ENCODE measurements at places on chromosomes 12 and 14. TPM values are rescaled to one million over a fixed set of nuclear protein-coding genes. Genes with fewer than 3 reads are reported as not detected.

EIF2S3B gene
- total RNA-seq, result 0.77 TPM

KERA gene
- not detected for total RNA-seq

CFAP73 gene
- total RNA-seq, result not detected

APOLD1 gene
- total RNA-seq, result 0.19 TPM

KRT73 gene
- not detected for total RNA-seq

ERBB3 gene
- 1.2 TPM for total RNA-seq

RAP1B gene
- 184 TPM for total RNA-seq

P2RX7 gene
- not detected for total RNA-seq

DEPDC4 gene
- 1.8 TPM for total RNA-seq

PLCZ1 gene
- not detected for total RNA-seq

TCL1A gene
- total RNA-seq, result not detected

KRT71 gene
- total RNA-seq, result not detected

TMCC3 gene
- 1.1 TPM for total RNA-seq

CLEC2A gene
- total RNA-seq, result not detected

MFAP5 gene
- total RNA-seq, result not detected

KRT77 gene
- total RNA-seq, result not detected

RBP5 gene
- total RNA-seq, result not detected

RNASE2 gene
- not detected for total RNA-seq

TMEM229B gene
- 0.19 TPM for total RNA-seq

MIP gene
- total RNA-seq, result 0.24 TPM

PCNX4 gene
- total RNA-seq, result 27.2 TPM

FAM181A gene
- not detected for total RNA-seq

HSPB8 gene
- total RNA-seq, result 21.0 TPM

PPP1R12A gene
- 26.8 TPM for total RNA-seq

NXPH4 gene
- total RNA-seq, result 5.2 TPM

PCED1B gene
- 22.6 TPM for total RNA-seq
